HAP-1 (cell line): ENCODE measurements at places on chromosomes 7 and 10.

DNA sequence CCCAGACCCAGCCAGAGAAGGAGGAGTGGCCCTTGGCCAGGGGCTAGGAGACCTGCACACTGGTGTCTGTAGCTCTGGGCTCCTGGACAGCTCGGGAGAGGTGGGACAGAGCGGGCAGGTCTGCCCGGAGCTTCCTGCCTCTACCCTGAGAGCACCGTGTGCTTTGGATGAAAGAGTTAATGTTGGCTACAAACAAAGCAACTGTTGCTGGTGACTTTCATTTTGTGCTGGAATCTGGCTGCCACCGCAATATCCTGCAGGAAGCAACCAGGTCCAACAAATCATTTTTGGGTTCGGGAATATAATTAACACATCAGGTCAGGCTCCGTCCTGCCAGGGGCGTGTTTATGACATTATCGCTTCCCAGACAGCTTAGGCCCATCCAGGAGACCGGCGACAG is 441.8 kb upstream of the MKI67 start:
- no peak for DNase-seq

DNA sequence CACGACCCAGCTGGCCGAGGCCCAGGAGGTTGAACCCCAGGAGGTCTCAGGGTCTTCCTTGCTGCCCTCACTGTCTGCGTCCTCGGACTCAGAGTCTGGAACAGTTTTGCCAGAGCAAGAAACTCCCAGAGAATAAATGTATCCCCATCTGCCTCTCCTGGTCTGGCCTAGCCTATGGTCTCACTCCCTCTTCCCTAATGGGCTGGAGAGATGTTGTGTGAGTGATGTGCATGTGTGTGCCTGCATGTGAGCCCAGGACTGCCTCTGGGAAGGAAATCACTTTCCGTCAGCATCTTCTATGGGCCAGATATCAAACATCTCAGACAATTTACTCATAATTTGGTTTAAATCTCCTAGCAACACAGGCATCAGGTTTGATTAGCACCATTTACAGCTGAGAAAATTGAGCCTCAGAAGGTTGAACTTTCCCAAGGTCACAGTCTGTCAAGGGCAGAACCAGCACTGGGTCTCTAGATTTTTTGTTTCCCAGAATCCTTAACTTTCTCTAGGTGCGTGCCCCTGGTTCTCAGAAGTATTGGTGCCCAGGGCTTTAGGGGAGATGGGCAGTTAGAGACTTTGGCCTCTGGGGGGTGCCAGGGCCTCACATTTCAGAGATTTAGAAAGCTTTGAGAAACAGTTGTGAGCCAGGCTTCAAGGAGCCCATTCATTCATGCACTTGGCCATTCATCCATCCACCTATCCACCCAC is 4.9 kb downstream of the TMEM270 start:
- no peak for DNase-seq

- no peak for DNase-seq
Measured at GRCh38 chr10:106387063-106387462, 777.4 kb downstream of the SORCS1 start.

- DNase-seq: no peak
Measured at GRCh38 chr10:16792675-16793074, 24.5 kb downstream of the RSU1 start.
